ENCODE measurements at places on chromosomes 16 and 17.

- DNase-seq: peak; percentile 45
Observed at GRCh38 chr16:70395345-70395901, 43.5 kb downstream of the ST3GAL2 start.

DNA sequence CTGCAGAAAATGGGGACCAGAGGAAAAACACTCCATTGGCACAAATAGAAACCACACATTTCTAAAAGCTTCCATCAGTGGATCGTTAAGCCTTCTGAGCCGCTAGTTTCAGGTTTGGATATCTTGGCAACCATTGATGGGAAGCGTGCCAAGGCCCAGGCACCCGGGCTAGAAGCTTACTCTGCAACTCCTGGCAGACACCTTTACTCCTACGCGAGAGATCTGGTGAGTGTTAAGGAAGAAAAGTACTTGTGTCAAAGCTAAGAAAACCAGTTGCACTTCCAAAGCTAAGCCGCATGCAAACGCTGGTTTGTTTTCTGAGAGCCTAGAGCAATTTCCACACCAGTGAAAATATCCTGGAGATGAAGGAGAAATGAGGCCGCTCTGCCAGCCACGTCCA is 472.4 kb downstream of the PMP22 start:
- DNase-seq: no peak

- DNase-seq: no peak
Observed at GRCh38 chr16:28503470-28504259, 3.0 kb downstream of the IL27 start.

DNA sequence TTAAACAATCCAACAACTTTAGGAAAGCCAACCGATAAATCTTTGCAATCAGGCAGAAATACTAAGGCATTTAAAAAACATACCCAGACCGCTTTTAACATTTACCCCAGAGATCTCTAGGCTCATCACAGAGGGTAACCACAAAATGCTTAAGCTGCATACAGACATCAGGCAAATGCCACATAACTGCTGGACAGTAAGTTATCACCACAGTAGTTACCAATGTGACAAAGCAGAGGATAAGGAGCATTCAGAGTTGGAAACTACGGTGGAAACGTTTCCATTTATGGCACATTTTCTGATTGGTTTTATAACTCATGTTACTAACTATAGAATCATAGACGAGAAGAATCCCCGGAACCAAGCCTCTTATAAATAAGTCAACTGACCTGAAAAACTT is 77.5 kb downstream of the KANSL1 start:
- no peak for DNase-seq

DNA sequence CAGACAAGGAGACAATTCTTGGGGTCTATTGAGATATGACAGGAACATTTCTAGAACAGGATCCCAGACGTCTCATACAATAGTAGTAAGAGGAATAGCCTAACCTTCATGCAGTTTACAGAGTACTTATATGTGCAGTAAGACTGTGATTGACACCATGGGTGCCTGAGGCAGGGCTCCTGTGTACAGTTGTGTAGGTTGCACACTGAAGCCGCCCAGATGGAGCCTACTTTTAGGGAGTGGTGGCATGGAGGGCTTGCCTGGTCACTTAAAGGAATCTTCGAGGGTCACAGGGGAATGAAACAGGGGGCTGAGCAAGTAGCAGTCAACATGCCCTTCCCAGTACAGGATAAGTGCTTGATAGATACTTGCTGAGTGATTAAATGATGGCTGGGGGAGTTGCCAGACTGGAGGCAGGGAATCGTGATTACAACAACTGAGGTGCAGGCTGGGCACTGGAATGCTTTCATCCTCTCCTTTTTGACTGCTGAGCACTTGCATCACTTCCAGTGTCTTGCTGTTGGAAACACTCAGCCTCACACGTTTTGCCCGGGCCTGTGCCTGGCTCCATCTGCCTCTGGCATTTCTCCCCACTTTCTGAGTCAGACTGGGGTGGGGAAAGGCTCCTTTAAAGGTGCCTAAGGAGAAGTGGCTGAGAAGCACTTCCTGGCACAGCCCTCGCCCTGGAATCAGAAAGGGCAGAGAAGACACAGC is 71.0 kb downstream of the COPRS start:
- peak; percentile 71 for DNase-seq

GRCh38 chr17:35030780-35031179 is 32.7 kb downstream of the RFFL start:
- no peak for DNase-seq

GRCh38 chr16:2511128-2511800 is 2.5 kb upstream of the ATP6V0C start:
- no peak for DNase-seq

- no peak for DNase-seq
Observed at GRCh38 chr16:67190448-67191399, 788 bp upstream of the EXOC3L1 start.

DNA sequence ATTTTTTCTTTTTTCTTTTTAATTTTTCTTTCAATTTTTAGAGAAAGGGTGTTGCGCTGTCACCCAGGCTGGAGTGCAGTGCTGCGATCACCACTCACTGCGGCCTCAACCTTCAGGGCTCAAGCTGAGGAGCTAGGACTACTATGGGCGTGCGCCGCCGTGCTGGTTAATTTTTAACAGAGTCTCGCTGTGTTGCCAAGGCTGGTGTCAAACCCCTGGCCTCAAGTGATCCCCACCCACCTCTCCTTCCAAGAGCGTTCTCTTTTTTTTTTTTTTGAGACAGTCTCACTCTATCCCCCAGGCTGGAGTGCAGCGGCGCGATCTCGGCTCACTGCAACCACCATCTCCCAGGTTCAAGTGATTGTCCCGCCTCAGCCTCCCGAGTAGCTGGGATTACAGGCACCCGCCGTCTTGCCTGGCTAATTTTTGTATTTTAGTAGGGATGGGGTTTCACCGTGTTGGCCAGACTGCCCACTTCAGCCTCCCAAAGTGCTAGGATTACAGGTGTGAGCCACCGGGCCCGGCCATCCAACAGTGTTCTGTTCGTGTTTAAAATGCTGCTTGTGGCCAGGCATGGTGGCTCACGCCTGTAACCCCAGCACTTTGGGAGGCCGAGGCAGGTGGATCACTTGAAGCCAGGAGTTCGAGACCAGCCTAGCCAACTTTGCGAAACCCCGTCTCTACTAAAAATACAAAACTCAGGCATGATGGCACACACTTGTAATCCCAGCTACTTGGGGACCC is 14.5 kb upstream of the RPL13 start:
- DNase-seq: no peak

GRCh38 chr17:42493319-42493718 is 34.6 kb downstream of the ATP6V0A1 start:
- DNase-seq: no peak

DNA sequence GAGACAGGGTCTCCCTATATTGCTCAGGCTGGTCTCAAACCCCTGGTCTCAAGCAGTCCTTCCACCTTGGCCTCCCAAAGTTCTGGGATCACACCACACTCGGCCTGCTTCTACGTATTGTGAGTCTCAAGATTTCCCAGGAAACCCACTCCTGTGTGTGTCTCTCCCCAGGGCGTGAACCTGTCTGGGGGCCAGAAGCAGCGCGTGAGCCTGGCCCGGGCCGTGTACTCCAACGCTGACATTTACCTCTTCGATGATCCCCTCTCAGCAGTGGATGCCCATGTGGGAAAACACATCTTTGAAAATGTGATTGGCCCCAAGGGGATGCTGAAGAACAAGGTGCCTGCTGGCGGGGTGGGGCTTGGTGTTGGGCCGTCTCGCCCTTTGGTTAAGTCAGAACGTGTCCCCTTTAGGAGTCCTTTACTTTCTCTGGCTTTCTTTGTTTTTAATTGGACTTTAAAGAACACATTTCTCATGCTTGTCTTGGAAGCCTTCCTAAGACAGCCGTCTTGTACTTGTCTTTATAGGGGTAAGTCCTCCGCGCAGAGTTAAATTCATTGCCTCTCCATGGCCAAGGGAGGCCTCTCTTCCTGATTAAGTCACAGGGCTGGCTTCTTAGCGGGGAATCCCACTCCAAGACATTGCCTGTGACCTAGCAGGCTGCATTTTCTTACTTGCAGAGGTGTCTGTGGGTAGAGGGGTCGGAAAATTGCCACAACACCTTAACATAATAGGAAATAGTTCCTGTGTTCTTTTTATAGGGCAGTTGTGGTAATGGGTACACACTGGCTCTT is 136.4 kb downstream of the ABCC6 start:
- no peak for DNase-seq

- no peak for DNase-seq
Observed at GRCh38 chr16:75024182-75024581, 25.4 kb downstream of the ZNRF1 start.

- DNase-seq: no peak
Observed at GRCh38 chr17:5272322-5272721, 9.8 kb upstream of the RABEP1 start.

- no peak for DNase-seq
Observed at GRCh38 chr17:72104164-72104862, 16.5 kb upstream of the SOX9 start.

GRCh38 chr16:60060731-60061130 is 1326.6 kb upstream of the GOT2 start:
- DNase-seq: no peak

DNA sequence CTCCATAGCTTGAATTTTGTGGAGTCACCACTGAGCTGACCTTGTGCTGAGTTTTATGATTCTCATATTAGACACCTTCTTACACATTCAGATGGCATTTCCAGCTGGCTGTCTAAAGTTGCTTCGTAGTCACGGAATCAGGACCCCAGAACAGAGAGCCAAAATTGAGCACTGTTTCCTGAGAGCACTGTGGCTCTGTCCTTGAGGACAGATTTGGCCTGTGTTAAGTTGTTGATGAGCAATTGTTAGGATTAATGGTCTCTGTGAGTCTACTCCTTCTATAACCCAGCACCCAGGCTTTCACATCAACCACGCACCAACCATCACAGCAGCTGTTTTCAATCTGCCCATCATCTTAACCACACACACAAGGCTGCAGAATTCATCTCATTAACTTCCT is 277.5 kb upstream of the HSBP1 start:
- no peak for DNase-seq

DNA sequence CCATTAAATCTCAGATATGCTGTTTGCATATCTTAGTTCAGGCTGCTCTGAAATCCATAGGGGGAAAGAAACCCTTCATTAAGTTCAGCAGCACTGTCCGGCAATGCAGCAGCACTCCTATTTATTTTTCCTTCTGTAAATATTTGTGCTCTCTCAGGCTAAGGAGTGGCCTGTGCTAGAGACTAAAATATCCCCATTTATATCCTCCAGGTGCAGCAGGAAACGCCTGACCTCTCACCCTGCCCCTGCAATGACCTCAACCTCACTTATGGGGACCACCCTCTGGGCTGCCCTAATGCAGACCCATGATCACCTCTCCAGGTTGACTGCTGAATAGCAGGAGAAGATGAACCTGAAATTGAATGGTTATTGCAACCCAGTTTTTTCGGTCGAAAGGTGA is 165.0 kb upstream of the ELAC2 start:
- DNase-seq: no peak

- DNase-seq: no peak
Observed at GRCh38 chr16:72997141-72997542, 50.8 kb downstream of the ZFHX3 start.

DNA sequence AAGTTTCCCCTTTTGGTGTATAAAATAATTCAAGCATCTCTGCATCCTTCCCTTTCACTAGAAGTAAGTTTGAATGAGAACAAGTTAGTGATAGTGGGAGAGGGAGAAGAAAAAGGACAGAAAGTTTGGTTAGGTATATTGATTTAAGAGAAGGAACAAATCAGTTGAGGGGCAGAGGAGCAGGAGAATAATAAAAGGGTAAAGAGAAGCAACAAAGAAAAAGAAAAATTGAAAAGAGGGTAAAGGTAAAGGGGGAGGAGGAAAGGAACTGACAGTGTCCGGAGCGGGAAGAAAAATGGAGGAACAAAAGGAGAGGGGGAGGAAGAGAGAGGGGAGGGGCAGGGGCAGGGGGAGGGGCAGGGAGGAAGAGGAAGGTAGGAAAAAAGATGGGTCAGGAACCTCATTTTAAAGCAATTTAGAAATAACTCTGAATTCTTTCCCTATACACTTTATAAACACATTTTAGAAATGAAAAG is 6.3 kb upstream of the IGF2BP1 start:
- DNase-seq: no peak

GRCh38 chr16:84726079-84726668 is 26.4 kb downstream of the USP10 start:
- peak; percentile 82 for DNase-seq

GRCh38 chr17:63954402-63955063 is 18.2 kb downstream of the SCN4A start:
- DNase-seq: no peak

GRCh38 chr17:4130715-4131114 is 12.1 kb downstream of the ZZEF1 start:
- peak; percentile 25 for DNase-seq

DNA sequence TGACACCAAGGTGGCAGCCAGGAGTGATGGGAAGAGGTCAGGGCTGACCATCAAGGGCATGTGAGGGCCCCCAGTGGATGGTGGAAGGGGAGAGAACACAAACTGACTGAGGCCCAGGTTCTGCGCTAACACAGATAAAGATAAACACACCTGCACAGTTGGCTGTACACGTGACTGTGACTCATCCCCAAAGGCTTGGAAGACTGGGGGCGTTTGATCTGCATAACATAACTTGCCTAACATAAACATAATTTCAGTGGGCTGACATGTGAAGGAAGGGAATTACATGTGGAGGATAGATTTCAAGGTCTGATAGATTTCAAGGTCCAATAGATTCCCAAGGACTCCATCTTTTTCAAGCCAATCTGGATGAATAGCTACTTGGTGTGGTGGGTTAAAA is 100.9 kb upstream of the TNRC6C start:
- DNase-seq: no peak
